Prostate gland (tissue), 2 donors: ENCODE measurements at places on chromosomes 3 and 15. TPM values are rescaled to one million over a fixed set of nuclear protein-coding genes. Genes with fewer than 3 reads are reported as not detected.

The LMCD1 gene
- total RNA-seq: 144 TPM

The DLL4 gene
- 6.2 TPM for total RNA-seq

The ZDHHC19 gene
- not detected for total RNA-seq

DNA sequence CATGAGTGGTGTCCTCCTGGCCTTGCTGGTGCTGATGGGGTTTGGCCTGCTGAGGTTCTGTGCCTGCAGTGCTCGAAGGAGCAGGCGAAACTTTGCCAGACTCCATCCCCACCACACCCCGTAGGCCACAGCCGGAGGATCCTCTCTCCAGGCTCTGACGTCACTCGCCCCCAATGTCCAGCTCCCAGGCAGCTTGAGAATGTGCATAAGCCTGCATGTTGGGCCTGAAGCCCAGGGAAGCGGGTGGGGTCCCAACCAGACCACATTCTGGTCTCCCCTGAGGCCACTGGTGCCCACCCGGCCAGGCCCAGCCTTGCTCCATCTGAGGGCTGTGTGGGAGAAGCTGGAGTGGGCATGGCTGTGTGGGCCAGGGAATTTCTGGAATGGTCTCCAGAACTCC lies 109.8 kb downstream of the ASB7 start:
- H3K4me1 ChIP-seq: no peaks in the 10 kb centered on the region
- H3K27ac ChIP-seq: peak overlapping the region; percentile 64
- H3K36me3 ChIP-seq: no peaks in the 10 kb centered on the region
- DNase-seq: no peak
- H3K4me3 ChIP-seq: no peak overlapping the region
- no peaks in the 10 kb centered on the region for H3K27me3 ChIP-seq

GRCh38 chr3:110576960-110577359 lies 494.7 kb upstream of the NECTIN3 start:
- H3K36me3 ChIP-seq: no peaks in the 10 kb centered on the region
- H3K27me3 ChIP-seq: no peaks in the 10 kb centered on the region
- H3K4me3 ChIP-seq: no peak overlapping the region
- H3K4me1 ChIP-seq: no peaks in the 10 kb centered on the region
- no peak for DNase-seq
- H3K27ac ChIP-seq: no peak overlapping the region

The NANOGP8 gene
- total RNA-seq: 2.9 TPM
